Myocyte (in vitro differentiated cells): ENCODE measurements at places on chromosomes 5 and 9. TPM values are rescaled to one million over a fixed set of nuclear protein-coding genes. Genes with fewer than 3 reads are reported as not detected.
A peak's percentile ranks its signal among the peaks of the same experiment; 100 is the strongest.

GRCh38 chr5:59744531-59744992, 149.0 kb downstream of the PDE4D start:
- peak; percentile 44 for DNase-seq

DNA sequence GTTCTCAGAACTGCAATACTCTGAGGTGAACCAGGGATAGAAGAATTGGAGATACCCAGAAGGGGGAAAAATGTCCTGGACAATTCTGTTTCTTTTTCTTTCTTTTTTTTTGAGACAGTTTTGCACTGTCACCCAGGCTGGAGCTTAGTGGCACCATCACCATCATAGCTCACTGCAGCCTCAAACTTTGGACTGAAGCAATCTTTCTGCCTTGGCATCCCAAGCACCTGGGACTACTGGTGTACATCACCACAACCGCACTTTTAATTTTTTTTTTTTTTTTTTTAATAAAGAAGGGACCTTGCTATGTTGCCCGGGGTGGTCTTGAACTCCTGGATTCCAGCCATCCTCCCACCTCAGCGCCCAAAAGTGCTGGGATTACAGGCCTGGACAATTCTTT, 1.9 kb downstream of the EMB start:
- no peak for DNase-seq

DNA sequence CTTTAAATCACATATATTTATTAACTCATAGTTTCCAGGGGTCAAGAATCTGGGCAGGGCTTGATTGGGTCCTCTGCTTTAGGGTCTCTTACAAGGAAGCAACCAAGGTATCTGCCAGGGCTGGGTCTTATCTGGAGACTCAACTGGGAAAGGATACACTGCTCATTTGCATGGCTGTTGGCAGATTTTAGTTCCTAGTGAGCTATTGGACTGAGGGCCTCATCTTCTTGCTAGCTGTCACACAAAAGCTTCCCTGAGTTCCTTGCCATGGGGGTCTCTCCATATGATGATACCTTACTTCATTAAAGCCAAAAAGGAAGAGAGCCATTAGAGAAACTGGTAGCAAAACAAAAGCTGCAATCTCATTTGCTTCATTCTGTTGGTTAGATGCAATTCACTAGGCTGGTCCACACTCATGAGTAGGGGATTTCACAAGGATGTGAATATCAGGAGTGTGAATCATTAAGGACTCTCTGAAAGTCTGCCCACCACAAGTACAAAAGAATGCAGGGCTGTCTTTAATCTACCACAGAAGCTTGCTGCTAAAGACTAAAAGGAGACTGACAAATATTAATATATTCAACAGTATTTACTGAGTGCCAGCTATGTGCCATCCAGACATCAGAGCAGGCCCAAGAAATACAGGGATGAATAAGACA, 42.0 kb upstream of the TIMD4 start:
- DNase-seq: no peak

DNA sequence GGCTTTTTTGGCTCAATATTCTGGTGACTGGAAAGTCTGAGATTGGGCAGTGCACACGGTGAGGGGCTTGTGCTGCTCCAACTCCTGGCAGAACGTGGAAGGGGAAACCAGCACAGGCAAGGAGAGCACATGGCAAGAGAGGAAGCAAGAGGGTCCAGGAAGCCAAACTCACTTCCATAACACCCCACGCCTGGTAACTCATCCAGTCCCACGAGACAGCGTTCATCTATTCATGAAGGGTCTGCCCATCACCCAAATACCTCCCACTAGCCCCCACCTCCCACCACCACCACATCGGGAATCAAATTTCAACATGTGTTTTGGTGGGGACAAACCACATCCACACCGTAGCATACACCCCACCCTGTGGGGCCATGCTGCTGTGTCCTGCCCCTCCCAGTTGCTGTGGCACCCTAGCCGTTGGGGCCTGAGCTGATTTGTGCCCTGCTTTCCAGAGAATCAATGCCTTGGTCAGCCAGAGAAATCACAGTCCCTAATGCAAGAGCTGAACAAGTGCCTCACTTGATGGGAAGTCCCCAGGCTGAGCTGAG, 27.3 kb downstream of the PROP1 start:
- no peak for DNase-seq

- DNase-seq: no peak
Measured at GRCh38 chr5:141685591-141685990, 3.6 kb upstream of the ARAP3 start.

DNA sequence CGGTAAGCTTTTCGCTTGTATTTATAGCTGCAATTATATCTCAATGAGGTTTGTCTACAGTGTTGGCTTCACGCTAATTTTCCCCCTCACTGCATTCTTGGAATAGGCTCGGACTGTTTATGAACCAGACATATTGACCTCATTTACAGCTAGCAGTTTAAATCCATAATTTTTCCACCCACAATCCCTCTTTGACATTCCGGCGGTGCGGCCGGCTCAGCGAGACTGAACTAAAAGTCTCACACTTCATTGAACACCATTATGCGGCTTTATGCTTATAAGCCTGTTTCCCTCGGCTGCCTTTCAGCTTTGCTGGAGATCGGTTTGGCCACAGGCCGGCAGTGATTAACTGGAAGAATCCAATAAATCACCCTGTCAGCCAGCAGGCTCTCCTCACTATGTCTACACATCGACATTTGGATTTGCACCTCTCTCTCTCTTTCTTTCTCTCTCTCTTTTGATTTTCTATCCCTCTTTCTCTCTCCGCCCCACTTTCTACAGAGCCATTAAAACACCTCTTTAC, 315.0 kb upstream of the TLE4 start:
- peak; percentile 26 for DNase-seq

Gene PDGFRB
- total RNA-seq: 26.1 and 34.0 TPM in 2 replicates

DNA sequence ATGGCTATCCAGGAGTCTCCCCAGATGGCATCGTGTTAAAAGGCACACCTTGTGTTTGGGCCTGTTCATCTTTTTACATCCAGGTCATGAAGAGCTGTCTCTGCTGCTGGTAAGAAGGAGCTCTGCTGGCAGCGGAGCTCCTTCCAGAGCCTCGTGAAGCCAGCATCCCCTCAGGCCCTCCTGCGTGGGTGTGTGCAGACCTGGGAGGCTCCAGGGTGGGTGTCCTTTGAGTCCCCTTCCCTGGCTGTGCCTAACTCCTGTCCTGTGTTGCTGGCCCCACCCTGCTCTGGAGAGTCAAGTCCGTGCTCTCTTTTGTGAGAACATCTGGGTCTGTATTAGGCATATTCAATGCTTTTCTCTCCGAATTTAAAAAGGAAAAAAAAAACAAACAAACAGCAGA, 149.6 kb upstream of the IRX2 start:
- no peak for DNase-seq

- DNase-seq: no peak
Measured at GRCh38 chr9:76808636-76809035, 44.4 kb downstream of the PCA3 start.

DNA sequence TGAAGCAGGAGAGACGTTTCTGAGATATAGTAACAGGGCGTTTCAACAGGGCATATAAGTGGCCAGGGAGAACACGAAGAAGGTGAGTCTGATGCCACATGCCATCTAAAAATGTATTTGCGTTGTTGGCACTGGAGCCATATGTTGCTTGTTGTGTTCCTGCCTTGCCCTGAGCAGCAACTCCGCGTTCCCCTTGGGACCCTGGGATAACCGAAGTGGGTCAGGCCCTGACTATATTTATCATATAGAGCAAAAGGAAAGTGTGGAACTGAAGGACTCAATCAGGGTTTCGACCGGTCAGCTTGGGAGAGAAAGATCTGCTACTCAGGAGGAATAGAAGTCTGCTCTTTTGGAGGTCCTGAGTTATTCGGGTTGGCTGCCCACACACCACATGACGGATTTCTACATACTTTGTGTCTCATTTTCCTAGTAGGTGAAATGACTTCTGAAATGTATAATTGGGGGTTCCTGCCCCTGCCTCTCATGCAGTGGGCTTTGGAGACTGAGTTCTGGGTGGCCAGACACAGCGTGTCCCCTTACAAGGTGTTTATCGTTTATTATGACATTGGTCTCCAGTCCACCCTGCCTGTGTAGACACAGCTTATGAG, 3.0 kb downstream of the STC2 start:
- peak; percentile 40 for DNase-seq

Gene PCAT7
- not detected in 2 replicates for total RNA-seq

DNA sequence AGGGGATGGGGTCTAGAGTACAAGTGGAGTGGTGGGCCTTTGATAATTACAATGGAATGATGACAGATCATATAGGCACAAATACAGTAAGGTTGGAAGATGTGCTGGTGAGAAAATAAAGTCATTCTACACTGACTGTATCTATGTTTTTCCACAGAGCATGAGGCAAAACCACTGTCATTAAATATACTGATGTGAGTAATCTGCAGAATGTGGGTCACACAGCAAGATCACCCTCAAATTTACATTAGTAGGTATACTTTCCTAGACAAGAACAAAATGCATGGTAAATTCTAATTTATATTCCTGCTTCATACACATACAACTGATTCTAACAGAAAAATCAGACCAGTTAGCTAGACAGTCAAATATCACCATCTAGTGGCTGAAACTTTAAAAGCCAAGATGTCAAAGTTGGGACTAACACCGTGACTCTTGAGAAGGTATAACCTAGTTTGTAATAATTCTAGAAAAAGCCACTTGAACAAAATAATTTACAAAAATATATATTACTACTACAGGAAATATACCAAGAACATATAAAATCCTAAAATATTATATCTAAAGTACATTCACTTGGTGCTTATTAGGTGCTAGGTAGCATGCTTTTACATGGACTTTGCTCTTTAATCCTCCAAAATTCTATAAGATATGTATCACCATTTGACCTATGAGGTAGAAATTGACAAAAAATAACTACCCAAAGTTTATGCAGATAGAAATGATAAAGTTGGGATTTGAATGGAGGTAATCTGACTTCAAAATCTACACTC, 19.5 kb downstream of the TTC33 start:
- peak; percentile 78 for DNase-seq

DNA sequence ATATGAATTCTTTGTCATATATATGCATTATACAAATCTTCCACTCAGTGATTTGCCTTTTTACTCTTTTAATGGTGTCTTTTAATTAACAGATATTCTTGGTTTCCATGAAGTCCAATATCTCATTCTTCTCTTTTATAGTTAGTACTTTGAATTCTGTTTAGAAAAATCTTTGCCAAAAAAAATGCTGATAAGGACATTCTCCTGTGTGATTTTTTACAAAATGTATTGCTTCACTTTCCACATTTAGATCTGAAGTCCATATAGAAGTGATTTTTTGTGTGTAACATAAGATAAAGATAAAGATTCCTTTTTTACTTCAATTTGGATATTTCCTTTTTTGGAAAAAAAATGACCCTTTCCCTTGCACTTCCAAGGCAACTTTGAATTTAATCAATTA, 50.3 kb downstream of the OTP start:
- no peak for DNase-seq

- no peak for DNase-seq
Measured at GRCh38 chr9:109114670-109115069, 5.1 kb downstream of the TMEM245 start.

Gene STK32A
- 0.21 and 5.2 TPM in 2 replicates for total RNA-seq

Gene ANXA6
- total RNA-seq: 591 and 661 TPM in 2 replicates

Gene CHSY3
- 8.3 and 12.8 TPM in 2 replicates for total RNA-seq

- DNase-seq: no peak
Measured at GRCh38 chr9:88995200-88995577, 3.9 kb downstream of the S1PR3 start.

Gene ARID3C
- total RNA-seq: 0.16 TPM in 1 of 2 replicates, not detected in the other

GRCh38 chr9:69549310-69550202, 122.6 kb downstream of the APBA1 start:
- peak; percentile 40 for DNase-seq

DNA sequence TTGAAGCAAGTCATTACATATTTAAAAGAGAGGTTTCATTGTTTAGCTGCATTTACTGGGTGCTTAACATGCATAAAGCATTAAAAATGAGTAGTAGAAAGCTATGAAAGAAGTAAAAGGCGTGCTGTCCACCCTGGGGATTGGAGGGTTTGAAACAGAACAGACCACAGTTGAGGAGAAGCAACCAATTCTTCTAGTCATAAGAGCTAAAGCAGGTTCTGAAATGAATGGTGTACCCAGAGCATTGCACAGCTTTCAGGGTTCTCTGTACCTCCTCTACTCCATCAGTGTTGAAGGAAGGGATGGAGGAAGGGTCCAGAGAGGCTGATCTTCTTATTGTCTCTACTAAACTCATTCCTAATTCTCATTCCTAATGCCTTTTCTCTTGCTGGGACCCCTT, 68.9 kb downstream of the SH3RF2 start:
- DNase-seq: no peak

DNA sequence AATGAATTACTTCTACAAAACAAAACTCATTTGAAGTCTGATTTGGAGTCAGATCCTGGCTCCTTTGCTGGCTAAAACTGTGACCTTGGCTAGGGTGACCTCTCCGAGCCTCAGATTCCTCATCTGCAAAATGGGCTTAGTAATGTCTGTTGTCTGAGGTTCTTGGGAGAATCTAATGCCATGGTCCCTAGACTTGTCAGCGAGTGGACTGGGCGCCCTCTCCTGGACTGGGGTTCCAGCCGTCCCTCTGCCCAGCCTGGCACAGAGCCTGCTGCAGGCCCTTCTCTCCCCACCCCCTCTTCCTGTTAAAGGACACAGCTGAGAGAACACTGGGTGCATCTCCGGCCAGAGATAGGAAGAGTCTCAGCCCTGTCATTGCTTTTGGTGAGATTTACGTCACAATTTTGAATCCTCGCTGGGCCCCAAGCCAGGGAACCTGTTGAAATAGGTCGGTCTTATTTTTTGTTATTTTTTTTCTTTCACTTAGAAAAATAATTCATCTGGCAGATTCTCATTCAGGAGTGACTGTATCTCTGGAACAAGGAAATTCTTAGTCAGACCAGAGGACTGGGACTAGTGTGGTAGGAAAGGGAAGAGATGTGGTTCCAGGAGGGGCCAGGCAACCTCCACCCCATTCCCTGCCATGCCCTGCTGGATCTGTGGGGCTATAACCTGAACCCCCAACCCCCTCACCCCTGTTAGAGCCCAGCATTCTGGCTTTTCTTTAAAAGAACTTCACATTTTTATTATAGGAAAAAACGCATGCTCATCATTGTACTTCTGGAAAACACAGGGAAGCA, 48.2 kb upstream of the RPL26L1 start:
- peak; percentile 77 for DNase-seq

Gene OR1B1
- not detected in 2 replicates for total RNA-seq

- no peak for DNase-seq
Measured at GRCh38 chr5:133050521-133050920, 1.3 kb upstream of the HSPA4 start.

DNA sequence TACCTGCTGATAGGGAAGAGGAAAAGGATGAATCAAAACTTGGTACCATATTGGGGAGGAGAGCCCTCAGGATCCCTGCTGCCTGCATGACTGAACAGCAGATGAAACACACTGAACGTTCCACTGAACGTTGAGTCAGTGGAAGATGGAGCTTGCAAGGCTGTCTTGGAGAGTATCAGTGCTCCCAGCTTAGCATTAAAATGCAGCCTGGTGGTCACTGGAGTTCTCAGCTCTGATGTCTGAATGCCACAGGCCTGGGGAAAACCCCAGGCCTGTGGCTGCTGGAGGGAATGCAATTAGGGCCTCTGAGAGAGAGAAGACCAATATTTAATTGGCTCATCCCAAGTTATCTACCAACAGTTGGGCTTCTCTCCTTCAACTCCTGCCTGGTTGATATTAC, 54.5 kb downstream of the PDE4D start:
- no peak for DNase-seq

- no peak for DNase-seq
Measured at GRCh38 chr9:126631254-126631653, 17.5 kb downstream of the LMX1B start.

Gene SYK
- not detected in 2 replicates for total RNA-seq
